ENCODE measurements at places on chromosomes 2 and 18. TPM values are rescaled to one million over a fixed set of nuclear protein-coding genes. Genes with fewer than 3 reads are reported as not detected.

DNA sequence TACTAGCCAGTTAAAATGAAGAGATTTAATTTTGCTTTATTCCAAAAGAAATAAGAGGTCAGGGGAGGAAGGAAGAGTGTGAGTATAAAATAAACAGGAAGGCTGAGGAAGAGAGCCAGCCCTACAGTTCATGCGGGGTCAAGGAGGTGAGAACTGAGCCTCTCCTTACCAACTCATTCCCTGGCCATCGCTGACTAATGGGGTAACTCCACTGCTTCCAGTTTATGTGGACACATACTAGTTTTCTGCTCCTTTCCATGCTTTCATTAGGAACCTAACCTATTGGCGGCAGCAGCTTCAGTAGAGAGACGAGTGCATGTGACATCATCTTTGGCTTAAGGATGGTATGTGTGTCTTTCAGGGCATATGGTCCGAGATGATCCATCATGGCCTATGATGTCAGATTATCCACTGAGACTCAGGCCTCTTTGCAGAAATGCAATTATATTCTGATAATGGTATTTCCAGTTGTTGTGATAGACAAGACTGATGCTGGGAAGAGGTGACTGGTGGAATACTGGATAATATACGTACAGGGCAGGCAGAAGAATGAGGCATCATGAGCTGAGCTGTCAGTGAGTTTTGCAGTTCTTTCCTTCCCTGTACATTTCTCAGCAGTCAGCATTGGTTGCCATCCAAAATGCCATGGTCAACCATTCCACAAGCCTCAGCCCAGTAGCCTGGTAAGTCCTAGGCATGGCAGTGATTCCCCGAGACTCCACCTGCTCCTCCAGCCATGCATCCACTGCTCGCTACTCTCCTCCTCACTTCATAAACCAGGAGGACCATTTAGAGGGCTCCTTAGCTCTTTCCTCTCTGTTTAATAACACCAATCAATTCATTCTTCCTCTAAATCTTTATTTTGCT lies 184.6 kb upstream of the OSR1 start:
- DNase-seq, result no peak

GRCh38 chr2:165697748-165698443 lies 96.2 kb downstream of the GALNT3 start:
- no peak for DNase-seq

- no peak for DNase-seq
Observed at GRCh38 chr2:141513853-141514252, 617.0 kb downstream of the LRP1B start.

- no peak for DNase-seq
Observed at GRCh38 chr2:28515176-28515751, 19.4 kb downstream of the PLB1 start.

DNA sequence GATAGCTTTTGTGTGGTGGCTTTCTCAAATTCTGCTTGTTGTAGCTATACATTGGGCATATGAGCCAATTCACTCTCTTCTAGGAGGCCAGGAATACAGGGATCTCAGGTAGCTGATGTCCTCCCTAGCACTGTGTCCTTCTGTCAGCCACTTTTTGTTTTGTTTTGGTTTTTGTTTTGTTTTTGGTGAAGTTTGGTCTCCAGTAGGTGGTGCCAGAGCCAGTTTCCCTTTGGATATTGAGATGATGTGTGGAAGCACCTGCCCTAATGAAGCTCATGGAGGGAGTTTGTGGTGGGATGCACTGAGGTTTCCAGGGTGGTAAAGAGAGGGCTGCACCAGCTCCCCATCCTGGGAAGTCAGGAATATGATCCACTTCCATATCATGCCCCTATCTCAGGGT lies 100.5 kb upstream of the VWC2L start:
- DNase-seq, result no peak

DNA sequence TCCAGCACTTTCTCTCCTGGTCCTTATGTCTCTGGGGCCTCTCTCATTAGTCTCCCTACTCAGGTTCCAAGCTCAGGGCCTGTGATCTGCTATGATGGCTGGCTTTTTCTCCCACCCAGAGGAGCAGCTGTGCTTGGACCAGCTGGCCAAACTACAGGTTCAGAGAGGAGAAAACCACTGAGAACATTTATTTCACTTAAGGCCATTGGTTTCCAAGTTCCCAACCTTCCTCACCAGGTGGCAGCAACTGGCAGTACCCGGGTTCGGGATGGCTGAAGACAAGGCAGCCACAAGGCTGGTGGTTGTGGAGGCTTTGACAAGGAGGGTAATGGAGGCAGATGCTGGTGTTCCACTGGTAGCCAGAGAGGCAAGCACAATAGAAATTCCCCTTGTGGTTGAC lies 29.9 kb upstream of the SELENOI start:
- DNase-seq, result no peak

- DNase-seq, result no peak
Observed at GRCh38 chr2:48276626-48277025, 253.3 kb upstream of the STON1 start.

- no peak for DNase-seq
Observed at GRCh38 chr2:113162173-113162572, 11.6 kb upstream of the PSD4 start.

GRCh38 chr2:63438181-63438580 lies 150.1 kb downstream of the WDPCP start:
- no peak for DNase-seq

GRCh38 chr18:32072321-32072720 lies 19.4 kb upstream of the RNF138 start:
- no peak for DNase-seq

GRCh38 chr18:65725251-65726050 lies 25.4 kb upstream of the CDH7 start:
- no peak for DNase-seq

GRCh38 chr2:128105072-128105471 lies 14.1 kb downstream of the UGGT1 start:
- DNase-seq, result no peak

DNA sequence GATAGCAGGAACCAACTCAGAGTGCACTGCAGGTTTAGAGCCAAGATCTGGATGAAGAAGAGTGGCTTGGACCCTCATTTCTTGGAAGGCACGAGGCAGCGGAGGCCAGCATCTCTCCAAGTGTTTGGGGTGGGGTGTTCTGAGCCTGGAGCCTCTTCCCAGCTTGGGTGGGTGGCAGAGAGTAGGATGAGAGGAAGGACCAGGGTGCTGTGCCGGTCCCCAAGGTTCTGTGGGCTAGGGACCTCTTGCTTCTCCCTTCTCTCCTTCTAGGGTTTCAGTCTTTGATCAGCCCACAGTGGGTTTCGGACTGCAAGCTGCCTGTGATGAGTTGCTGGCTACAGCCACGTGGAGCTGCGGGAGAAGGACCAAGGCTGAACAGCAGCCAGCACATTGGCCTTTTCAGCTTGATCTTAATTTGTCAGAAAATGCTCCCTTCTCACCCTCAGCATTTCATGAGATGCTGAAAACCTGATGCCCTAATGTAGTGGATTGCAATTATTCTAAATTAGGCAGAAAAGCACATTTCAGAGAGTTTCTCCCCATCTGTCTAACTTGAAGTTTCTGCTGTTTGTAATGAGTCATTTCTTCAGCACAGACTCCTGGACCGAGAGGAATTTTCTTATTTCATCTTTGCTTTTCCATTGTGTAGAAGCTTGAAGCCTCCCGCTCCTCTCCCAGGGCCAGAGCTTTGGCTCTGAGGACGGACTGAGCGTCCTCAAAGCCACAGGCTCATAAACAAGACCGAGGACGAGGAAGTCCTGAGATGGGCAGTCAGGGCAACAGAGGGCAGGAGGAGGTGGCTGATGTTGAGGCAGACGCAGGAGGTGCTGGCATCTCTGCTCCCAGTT lies 99.1 kb upstream of the HDAC4 start:
- no peak for DNase-seq

GRCh38 chr2:158969715-158970240 lies 1.3 kb downstream of the TANC1 start:
- no peak for DNase-seq

DNA sequence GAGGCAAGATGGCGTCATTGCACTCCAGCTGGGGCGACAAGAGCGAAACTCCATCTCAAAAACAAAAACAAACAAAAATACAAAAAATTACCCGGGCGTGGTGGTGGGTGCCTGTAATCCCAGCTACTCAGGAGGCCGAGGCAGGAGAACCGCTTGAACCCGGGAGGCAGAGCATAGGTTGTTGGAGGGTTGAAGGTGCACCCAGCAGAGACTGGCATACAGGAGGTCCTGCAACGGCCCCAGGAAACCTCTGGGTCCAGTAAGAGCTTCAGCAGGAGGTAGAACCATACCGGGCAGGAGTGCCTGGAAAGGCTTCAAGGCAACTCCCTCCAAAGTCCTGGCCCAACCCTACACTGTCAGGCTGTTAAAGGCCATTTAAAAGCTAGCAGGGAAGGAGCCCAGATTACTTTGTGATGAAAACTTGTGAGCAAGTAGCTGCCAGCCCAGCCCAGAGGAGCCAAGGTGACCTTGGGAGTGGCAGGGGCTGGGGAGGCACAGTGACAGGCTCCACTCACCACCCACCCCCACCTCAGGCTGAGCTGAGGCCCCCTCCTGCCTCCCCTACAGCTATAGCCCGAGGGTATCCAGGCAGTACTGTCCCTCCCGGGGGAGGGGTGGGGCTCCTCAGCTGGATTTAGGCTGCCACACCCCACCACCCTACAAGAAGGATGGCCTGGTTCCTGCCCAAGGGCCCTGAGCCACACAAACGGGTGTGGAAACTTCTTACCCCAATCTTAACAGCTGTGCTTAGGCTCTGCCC lies 28.1 kb downstream of the TFCP2L1 start:
- no peak for DNase-seq

GRCh38 chr2:231068525-231069222 lies 12.0 kb downstream of the PSMD1 start:
- peak; percentile 78 for DNase-seq

DNA sequence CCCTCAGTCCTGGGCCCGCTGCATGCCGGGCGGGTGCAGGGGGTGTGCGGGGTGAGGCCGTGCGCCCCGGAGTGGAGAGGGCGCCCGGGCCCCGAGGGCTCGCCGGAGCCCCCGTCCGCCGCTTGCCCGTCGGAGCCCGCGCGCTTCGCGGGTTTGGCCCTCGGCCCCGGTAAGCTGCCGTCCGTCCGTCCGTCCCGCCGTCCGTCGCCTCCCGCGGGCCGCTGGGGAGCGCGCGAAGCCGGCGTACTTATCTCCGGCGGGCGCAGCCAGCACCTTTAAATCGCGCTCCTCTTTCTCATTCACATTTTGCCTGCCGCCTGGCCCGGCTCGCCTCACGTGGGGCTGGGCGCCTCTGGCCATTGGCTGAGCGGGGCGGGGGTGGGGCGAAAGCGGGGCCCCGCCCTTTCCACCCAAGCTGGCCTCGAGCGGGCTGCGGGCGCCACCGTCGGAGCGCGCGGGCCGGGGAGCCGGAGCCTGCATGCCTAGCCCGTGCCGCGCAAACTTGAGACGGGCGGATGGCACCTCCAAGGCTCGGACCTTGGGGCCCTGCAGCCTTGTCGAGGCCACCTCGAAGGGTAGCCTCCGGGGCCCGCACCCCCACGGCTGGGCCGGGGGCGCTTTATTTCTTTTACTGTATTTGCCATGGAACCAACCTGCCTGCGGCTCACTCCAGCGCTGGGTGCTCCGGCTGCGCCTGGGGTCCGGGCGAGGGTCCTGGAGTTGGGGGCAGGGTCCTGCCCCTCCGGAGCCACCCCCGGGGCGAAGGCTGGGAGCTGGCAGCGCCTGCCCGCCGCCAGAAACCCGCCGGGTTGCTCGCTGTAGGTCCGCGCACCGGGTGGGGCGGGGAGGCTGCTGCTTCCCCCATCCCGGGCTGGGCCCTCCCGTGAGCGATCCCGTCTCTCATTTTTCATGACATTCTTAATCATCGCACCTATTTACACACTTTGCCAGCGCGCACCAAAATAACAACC lies at the start of gene GBX2:
TSS of gene GBX2 (minus strand) at position 277 of the 971 bp plus-strand sequence. CDS start 415 bp downstream, outside the sequence.
- peak; percentile 17 for DNase-seq

GRCh38 chr2:144705328-144706245 lies 185.7 kb upstream of the ZEB2 start:
- peak; percentile 13 for DNase-seq

- no peak for DNase-seq
Observed at GRCh38 chr2:74648009-74648443, at the start of gene M1AP. M1AP (minus strand) TSS chr2:74648330; CDS start chr2:74640275, 8,055 bp downstream.

DNA sequence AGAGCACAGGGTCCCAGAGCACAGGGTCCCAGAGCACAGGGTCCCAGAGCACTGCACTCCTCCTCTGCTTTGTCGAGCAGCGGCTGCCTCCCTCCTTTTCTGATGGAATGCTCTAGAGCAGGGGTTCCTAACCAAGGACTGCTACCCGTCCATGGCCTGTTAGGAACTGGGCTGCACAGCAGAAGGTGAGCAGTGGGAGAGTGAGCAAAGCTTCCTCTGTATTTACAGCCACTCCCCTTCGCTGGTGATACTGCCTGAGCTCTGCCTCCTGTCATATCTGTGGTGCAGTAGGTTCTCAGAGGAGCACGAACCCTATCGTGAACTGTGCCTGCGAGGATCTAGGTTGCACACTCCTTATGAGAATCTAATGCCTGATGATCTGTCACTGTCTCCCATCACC lies 33.1 kb upstream of the ADNP2 start:
- no peak for DNase-seq

- no peak for DNase-seq
Observed at GRCh38 chr2:179140571-179140970, 90.6 kb upstream of the CCDC141 start.

DNA sequence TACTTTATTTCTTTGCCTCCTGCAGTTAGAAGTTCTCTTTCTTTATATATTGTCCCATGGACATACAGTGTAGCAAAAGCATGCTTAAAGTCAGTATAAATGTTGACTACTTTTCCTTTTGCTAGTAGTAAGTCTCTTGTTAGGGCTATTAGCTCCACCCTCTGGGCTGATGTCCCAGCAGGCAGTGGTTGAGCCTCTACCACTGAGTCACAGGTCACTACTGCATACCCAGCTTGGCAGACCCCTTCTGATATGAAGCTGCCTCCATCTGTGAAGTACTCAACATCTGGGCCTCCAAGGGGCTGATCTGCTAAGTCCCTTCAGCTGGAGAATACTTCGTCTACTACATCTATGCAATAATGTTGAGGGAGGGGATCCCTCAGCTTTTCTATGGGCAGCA lies 61.0 kb upstream of the SLC35G4 start:
- DNase-seq, result no peak

DNA sequence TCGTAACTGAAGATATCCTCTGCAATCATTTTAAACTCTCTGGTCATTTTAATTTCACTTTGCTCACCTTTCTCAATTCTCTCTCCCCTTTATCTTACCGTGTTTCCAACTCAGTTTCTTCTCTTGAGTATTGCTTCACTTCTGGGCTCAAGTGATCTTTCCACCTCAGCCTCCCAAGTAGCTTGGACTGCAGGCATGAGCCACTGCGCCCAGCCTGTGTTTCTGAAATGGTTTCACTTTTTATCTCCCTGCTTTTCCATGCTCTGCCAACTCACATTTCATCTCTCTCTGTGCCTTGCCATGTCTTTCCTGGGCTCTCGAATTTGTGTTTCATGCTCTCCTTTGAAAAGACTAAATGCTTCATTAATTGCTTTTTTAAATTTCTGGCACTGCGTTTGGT lies 30.5 kb upstream of the TMEM131 start:
- DNase-seq, result no peak

- DNase-seq, result no peak
Observed at GRCh38 chr18:49617865-49618264, 56.0 kb downstream of the LIPG start.

Gene IL1RL1
- under 0.01 TPM for total RNA-seq

Gene IL36RN
- total RNA-seq, result not detected

Gene XDH
- total RNA-seq, result 0.83 TPM

Gene ESCO1
- total RNA-seq, result 11.4 TPM

Gene NDC80
- total RNA-seq, result 15.3 TPM

Gene SPHKAP
- total RNA-seq, result not detected

Gene TUBA3D
- total RNA-seq, result not detected

Measured in IMR-90 (cell line).